ENCODE measurements at places on chromosomes 3 and 15.

GRCh38 chr15:52350423-52350822 is 54.8 kb upstream of the MYO5C start:
- DNase-seq = no peak

GRCh38 chr3:47421741-47422649 is 41.2 kb downstream of the PTPN23 start:
- peak; percentile 42 for DNase-seq

- no peak for DNase-seq
These were observed 40.4 kb upstream of the SKOR1 start for GRCh38 chr15:67784856-67785430.

GRCh38 chr15:69074843-69075224 is 60.3 kb downstream of the NOX5 start:
- no peak for DNase-seq

DNA sequence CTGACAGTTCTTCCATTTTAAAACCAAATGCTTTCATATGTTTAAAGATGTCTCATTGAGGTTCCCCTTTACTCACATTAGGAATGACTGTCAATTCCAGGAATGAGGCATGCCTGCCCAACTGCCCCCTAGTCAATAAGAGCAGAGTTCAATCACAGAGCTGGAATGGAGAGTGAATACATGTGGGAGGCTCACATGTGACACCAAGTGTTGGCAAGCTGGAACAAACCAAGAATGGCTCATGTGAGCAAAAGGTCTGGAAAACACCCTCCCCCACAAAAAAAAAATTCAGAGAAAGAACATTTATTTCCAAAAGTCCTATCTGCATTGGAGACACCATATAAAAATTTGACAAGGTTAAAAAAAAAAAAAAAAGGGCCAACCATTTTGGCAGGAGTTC is 3.7 kb downstream of the PBRM1 start:
- DNase-seq = no peak

GRCh38 chr15:90358124-90359033 is 6.3 kb downstream of the ZNF774 start:
- DNase-seq = no peak

DNA sequence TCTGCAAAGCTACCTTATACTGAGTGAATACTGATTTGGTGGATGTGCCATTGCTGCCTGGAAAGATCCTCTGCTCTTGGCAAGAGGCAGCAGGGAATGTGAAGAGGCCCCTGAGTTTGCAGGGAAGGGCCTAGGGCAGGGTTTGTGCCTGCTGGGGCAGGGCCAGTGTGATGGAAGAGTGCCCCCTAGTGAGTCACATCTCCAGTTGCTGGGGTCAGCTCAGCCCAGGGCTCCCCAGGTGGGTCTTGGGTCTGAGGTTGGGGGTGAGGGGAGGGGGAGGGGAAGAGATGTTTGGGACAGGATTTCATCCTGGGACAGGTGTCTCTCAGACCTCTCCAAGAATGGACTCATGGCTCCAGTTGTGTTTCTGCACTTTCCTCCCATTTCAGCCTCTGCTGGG is 4.1 kb upstream of the AMOTL2 start:
- no peak for DNase-seq

DNA sequence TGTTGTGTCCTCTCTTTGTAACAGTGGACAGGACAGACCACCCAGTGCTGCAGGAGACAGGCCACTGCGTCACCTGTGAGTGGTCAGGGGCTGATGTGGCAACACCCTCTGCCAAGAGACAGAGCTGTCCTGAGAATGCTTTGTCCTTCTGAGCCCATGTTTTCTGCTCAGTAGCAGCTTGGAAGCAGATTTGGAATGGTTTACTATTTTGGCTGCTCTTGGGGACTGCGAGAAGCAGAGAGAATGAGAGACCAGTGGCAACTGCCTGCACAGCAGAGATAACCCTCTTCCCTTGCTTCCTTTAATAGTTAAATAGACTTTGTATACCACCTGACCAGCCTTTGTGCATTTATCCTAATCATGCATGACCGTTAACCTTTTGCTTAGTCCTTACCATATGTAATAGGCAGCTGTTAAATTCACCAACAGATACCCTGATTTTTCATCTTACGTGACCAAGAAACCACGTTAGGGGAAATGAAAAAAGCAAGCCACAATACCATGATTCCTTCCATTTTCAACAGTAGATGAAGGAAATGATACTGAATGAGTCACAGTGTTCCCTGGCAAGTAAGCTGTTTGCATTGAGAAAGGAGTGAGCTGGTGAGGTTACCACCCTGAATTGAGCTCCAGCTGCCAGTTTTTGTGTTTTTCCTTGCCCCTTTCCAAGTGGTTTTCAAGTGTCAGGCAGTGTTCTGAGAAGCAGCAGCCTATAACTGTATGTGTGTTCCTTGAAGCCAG is 35.5 kb downstream of the B3GALNT1 start:
- peak; percentile 89 for DNase-seq

- no peak for DNase-seq
These were observed 251.1 kb upstream of the ST8SIA2 start for GRCh38 chr15:92142242-92143232.

- DNase-seq = no peak
These were observed 1.1 kb downstream of the MESP2 start for GRCh38 chr15:89777073-89777751.

Data from DMS79 (cell line).